ENCODE measurements at places on chromosomes 3 and 15.

DNA sequence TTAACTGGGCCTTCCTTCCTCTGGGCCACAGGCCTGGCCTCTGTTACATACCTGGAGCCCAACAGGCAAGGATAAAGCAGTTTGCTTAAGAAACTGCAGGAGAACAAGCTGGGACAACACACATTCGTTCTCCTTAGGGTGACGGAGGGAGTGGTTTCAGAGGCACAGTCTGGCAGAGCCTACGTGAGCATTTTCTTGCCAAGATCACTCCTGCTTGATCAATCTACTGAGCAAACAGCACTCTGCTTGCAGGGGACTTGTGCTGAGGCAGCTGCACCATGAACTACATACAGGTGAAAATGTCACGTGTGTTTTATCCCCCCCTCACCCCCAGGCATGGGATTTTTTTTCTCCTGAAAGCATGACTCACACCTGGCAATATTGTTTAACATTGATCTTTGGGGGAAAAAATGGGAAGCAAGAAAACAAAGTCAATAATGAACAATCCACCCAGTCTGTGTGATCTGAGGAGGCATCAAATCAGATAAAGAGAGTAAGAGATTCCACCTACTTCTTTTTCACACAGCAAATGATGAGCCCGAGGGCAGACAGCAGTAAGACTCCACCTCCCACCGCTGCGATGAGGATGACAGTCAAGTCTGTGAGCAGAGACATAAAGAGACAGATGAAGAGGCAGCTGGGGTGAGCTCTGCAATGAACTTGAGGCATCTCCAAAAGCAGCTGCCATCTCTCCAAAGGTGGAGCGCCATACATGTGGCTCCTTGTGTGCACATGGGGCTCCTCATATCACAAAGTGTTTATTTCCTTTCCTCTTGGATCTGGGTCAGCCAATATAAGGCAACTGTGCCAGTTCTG is 57.4 kb downstream of the CDCP1 start:
- peaks cover 16% of the 10 kb centered on the region for H3K4me1 ChIP-seq
- H3K36me3 ChIP-seq, result no peaks in the 10 kb centered on the region
- no peaks in the 10 kb centered on the region for H3K27me3 ChIP-seq

DNA sequence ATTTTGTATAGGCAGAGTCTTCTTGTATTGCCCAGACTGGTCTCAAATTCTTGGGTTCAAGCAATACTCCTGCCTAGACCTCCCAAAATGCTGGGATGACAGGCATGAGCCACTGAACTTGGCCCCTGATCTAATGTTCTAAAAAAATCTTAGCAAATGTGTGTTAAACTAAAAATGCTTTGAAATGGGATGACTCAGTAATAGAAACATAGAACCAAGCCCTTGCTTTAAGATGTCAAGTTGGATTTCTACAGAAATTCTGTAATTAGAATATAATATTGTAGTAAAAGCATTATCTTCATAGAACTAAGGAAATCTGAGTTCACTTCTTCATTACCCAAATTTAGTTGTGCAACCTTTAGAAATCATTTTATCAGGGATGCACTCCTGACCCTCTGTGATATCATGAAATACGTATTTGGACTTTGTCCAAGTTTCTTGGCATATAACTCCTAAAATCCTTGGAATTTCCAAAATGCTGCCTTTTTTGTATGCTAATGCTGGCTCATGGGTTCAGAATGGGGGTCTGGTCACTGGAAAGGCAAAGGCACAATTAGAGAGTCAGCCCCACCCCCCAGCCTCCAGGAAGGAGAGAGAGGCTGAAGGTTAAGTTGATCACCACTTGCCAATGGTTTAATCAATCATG is 217.3 kb downstream of the TP63 start:
- H3K4me1 ChIP-seq, result no peaks in the 10 kb centered on the region
- H3K27me3 ChIP-seq, result no peaks in the 10 kb centered on the region
- DNase-seq, result no peak
- no peak overlapping the region for H3K27ac ChIP-seq
- no peaks in the 10 kb centered on the region for H3K36me3 ChIP-seq

GRCh38 chr3:13141183-13141582 is 68.0 kb upstream of the IQSEC1 start:
- H3K27me3 ChIP-seq, result no peaks in the 10 kb centered on the region
- H3K36me3 ChIP-seq, result no peaks in the 10 kb centered on the region
- no peak overlapping the region for H3K4me3 ChIP-seq
- no peaks in the 10 kb centered on the region for H3K4me1 ChIP-seq

- no peaks in the 10 kb centered on the region for H3K27me3 ChIP-seq
- H3K4me3 ChIP-seq, result no peak overlapping the region
- H3K36me3 ChIP-seq, result peaks cover 10% of the 10 kb centered on the region
- no peaks in the 10 kb centered on the region for H3K4me1 ChIP-seq
Measured at GRCh38 chr15:64558460-64559179, 98.2 kb downstream of the ZNF609 start.

GRCh38 chr3:8899876-8900460 is 63.3 kb downstream of the RAD18 start:
- no peaks in the 10 kb centered on the region for H3K27me3 ChIP-seq
- no peak overlapping the region for H3K4me3 ChIP-seq
- no peak overlapping the region for H3K27ac ChIP-seq
- peaks cover 31% of the 10 kb centered on the region for H3K36me3 ChIP-seq
- H3K4me1 ChIP-seq, result no peaks in the 10 kb centered on the region
- no peak for DNase-seq

DNA sequence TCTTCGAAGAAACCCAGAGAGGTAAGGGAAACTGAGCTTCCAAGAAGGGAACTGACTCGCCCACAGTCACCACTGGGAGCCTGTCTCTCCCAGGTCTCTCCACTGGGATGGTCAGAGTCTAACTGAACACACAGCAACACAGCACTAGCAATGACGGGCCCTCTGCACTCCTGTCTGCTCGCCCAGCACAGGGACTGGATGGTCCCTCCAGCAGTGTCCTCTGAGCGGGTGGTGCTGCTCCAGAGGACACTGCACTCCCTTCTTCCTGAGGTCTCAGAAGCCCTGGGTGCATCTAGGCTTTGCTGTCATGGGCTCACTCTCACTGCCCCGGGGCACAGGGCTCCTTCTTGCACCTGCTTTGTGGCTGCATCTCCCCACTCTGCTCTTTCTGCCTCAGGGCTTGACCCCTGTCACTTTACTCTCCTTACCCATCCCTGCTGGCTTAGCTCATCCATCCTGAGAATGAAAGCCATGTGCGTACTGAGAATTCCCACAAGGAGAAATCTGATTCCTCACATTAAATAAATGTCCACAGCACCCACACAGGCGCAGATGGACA is 356.6 kb downstream of the GABRG3 start:
- H3K4me3 ChIP-seq, result no peak overlapping the region
- H3K27me3 ChIP-seq, result no peaks in the 10 kb centered on the region
- H3K4me1 ChIP-seq, result no peaks in the 10 kb centered on the region
- no peaks in the 10 kb centered on the region for H3K36me3 ChIP-seq
- no peak overlapping the region for H3K27ac ChIP-seq
- DNase-seq, result no peak

DNA sequence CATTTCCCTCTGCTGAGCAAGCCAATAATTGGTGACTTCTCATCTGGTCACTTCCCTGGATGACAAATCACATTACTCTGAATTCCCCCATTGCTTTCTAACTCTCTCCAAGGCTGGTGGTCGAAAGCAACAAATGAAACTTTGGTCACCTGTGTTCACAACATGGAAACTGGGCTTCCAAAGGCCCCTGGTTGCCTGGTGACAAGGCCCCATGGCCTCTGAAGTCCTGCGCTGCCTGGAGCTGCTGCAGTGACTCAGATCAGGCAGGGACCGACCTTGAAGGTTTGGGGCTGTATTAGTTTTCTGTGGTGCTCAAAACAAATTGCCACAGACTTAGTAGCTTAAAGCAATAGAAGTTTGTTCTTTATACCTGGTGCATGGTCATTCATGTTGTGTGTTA is 345.3 kb downstream of the WDR72 start:
- H3K4me1 ChIP-seq, result no peaks in the 10 kb centered on the region
- no peaks in the 10 kb centered on the region for H3K27me3 ChIP-seq
- H3K36me3 ChIP-seq, result no peaks in the 10 kb centered on the region
- H3K27ac ChIP-seq, result no peak overlapping the region
